ENCODE measurements at places on chromosomes 3 and 15.

DNA sequence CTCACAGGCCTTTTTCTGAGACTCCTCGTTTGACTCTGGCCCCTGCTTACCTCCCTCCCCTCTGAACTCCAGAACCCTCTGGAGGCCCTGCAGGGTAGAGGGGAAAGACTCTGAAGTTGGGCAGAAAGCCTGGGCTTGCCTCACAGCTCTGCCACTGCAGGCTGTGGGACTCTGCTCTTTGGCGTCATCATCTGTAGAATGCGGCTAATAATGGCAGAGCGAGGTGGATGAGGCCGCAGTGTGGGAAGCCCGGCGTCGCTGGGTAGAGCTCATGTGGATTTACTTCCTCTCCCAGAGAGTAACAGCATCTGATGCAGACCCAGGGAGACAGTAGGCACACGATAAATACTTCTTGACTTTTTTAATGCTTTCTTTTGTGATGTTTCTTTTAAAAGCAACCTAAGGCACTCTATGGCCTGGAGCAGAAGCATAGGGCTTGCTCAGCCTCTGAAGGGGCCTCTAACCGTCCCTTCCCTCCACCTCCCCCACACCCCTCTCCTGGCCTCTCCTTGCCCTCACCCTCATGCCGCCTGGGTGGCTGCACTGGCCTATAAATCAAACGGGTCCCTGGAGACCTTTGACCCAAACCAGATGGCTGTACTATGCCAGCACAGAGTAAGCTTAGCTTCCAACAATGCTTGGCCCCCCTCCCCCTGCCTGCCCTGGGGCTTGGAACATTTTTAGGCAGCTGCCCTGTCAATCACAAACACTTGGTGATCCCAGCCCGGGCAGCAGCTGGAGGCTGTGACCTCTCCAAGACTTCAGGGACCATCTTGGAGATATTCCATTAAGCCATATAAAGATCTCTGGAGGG, 32.9 kb downstream of the SPSB4 start:
- no peak for DNase-seq

DNA sequence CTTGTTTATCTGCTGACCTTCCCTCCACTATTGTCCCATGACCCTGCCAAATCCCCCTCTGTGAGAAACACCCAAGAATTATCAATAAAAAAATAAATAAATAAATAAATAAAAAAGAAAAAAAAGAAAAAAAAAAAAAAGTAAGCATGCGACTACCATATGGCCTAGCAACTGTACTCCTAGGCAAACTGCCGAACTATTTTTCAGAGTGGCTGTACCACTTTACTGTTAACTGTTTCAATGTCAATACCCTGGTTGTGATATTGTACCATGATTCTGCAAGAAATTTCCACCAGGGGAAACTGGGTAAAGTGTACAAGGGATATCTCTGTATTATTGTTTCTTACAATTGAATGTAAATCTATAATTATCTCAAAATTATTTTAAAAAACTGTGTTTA, 41.3 kb upstream of the MAP4 start:
- no peak for DNase-seq

DNA sequence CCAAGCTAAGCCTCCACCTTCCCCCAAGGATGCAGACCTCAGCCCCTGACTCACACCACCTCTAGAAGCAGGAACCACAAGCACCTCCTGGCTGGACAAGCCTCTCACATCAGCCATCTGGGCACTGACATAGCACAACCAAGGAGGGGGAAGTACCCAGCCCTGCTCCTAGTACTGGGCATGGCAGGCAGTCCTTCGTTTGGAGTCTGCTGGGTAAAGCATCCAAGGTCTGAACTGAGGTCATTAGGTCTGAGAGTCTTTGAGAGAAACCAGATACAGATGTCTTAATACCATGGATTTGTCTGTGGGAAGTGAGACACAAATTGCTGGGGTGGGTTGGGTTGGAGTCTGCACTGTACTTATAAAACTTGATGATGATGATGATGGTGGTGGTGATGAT, 61.8 kb downstream of the CCDC33 start:
- no peak for DNase-seq

GRCh38 chr3:130916507-130917167, 22.8 kb downstream of the ATP2C1 start:
- DNase-seq: no peak

- no peak for DNase-seq
Measured at GRCh38 chr3:78163379-78163778, 1123.5 kb downstream of the ROBO2 start.

GRCh38 chr15:37149146-37149545, 48.8 kb upstream of the MEIS2 start:
- no peak for DNase-seq

DNA sequence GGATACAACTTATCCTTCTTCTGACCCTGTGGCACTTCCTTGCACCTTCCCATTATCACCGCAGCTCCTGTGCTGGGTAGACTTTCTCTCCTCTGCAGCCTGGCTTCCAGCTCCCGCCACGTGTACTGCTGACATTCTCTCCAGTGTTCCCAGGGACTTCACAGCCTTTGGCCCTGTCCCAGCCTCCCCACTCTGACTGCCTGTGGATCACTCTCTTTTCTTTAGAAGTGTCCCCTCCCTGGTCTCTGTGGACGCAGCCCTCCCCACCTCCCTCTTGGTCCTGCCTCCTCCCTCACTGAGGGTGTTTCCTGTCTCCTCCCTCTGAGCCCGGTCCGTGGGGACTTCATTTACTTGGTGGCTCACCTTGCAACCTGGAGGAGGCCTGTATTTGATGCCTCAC, 17.4 kb downstream of the PDIA5 start:
- no peak for DNase-seq

DNA sequence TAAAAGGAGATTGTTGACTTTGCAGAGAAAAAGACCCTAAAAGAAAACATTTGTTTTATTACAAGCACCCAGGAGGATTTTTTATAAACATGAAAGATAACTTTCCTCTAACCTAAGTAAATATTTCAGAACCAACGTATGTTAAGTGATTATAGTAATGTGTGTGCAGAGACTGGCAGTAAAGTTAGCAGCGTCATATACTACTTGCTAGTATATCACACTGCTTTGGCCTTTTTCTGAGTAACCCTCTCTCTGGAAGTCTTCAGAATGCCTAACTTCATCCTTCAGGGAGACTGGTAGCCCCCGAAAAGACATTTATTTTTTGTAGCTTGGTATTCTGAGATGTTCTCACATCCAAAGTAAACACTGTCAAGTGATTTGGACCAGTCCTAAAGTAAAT, 17.9 kb downstream of the UBE2E1 start:
- DNase-seq: no peak

DNA sequence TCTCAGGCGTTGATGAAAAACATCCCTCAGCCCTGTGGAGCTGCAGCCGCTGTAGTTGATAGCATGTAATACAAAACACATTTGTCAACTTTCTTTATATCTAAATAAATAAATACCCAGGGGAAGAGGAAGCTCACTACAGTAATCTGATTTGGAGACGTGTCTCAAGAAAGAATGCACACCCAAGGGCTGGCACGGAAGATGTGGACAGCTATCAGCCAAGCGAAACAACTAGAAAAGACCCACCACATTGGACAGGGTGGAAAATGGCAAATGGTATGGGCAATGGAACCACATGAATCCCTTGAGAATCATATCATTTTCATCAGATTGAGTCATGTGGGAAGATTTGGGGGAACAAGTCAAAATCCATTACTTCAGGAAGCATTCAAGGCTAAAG, 43.1 kb upstream of the ALDH1A3 start:
- no peak for DNase-seq

DNA sequence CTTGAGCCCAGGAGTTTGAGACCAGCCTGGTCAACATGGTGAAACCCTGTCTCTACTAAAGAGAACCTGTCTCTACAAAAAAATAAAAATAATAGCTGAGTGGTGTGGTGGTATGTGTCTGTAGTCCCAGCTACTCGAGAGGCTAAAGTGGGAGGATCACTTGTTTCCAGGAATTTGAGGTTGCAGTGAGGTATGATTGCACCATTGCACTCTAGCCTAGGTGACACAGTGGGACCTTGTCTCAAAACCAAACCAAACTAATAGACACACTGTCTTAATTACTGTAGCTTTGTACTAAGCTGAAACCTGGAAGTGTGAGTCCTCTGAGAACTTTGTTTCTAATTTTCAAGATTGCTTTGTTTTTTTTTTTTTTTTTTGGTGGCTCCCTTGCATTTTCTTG, 30.4 kb downstream of the MGA start:
- no peak for DNase-seq

DNA sequence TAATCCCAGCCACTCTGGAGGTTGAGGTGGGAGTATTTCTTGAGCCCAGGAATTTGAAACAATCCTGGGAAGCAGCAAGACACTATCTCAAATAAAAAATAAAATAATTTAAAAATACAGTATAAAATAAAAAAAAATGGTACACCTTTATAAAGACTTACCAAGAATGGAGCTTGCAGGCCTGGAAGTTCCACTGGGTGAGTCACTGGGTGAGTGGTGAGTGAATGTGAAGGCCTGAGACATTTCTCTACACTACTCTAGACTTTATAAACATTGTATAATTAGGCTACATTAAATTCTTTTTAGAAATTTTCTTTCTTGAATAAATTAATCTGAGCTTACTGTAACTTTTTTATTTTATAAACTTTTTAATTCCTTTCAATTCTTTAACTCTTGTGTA, 609.1 kb upstream of the BCHE start:
- no peak for DNase-seq

- no peak for DNase-seq
Measured at GRCh38 chr15:92603278-92603677, 52.3 kb downstream of the FAM174B start.

DNA sequence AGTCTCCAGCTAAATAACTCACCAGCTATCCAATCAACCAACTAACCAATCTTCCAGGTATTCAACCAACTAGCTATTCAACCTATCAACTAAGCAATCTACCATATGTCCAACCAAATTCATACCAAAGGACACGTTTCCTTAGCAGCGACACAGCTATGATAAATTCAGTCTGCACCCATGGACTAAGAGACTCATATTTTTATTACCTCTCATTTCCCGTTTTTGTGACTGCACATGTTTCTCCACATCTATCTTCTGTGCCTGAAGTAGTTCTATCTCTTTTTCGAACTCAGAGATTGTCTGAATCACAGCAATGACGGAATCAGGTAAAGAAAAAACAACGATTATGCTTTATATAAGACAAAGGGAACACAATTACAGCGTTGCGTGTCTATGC, 34.0 kb upstream of the GNB5 start:
- no peak for DNase-seq

DNA sequence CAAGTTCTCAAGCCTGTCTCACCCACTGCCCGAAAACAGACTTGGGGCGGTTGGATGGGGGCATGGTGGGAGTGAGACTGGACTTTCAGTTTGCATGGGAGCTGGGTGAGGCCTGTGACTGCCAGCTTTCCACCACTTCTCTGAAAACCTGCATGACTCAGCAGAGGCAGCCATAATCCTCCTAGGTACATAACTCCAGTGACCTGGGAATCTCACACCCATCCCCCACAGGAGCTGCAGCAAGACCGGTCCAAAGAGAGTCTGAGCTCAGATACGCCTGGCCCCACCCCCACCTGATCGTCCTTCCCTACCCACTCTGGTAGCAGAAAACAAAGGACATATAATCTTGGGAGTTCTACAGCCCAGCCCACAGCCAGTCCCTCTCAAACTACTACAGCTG, 107.2 kb downstream of the NSMCE3 start:
- DNase-seq: no peak

- no peak for DNase-seq
Measured at GRCh38 chr3:163957072-163957471, 1121.2 kb downstream of the SI start.

DNA sequence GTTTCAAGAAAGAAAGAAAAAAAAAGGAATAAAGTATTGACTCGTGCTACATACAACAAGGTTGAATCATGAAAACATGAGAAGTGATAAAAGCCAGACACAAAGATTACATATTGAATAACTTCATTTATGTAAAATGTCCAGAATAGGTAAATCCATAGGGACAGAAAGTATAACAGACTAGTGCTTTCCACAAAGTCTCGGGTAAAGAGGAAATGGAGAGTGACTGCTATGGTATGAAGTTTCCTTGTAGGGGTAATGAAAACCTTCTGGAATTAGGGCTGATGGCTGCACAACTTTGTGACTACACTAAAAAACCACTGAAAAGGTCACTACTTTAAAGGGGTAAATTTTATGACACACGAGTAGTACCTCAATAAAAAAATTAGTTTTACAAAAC, 13.0 kb downstream of the LRRFIP2 start:
- no peak for DNase-seq

DNA sequence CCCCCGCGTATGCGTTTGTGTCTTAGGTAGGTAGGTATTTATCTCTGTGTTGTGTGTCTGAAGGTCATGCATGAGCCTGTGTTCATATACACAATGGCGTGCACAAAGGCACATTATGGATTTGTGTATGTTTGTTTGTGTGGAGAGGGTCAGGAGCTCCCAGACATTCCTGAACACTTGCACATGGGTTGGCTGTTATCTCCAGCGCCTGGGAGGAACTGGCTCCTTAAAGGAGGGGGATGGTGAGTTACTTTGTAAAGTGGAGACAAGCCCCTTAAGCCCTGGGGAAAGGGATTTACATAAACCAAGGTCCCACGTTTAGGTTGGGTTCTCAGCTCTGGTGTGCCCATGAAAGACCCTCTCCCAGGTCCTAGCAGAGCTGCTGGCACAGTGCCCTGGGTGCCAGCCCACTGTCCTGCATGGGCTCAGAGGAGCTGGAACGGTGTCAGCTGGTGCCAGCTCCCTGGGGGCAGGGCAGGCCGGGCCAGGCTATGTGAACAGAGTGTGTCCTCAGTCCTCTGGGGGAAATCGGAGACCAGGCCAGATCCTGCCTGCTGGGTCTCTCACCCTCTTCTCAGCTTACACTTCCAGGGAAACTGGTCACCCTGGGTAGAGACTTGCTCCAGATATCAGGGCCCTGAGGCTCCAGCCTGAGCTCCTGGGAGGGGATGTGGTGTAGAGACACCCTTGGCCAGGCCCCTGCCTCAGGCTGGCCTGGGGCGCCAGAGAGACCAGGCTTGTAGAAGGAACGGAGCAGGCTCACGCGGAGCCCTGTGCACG, 25.1 kb downstream of the SNX33 start:
- DNase-seq: no peak
